ENCODE measurements at places on chromosomes 6 and 20.

GRCh38 chr20:9663423-9663822 lies 149.0 kb downstream of the LAMP5 start:
- ATAC-seq: no peak

GRCh38 chr6:158391276-158391675 lies 79.0 kb downstream of the TULP4 start:
- no peak for ATAC-seq

DNA sequence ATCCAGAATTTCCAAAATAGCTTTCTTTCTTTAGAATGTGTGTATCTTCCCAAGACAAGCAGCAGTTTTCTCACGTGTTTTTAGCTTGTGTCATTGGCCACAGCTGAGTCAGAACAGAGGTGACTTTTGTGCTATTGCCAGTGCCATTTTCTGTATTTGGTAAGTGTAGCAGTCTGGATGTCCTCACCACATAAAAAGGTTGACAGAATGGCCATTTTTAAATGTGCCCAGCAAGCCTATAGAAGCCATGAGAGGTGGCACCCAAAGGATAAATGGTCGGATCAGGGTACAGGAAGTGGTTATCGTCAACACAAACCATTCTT lies 269.5 kb upstream of the HSF2 start:
- no peak for ATAC-seq

DNA sequence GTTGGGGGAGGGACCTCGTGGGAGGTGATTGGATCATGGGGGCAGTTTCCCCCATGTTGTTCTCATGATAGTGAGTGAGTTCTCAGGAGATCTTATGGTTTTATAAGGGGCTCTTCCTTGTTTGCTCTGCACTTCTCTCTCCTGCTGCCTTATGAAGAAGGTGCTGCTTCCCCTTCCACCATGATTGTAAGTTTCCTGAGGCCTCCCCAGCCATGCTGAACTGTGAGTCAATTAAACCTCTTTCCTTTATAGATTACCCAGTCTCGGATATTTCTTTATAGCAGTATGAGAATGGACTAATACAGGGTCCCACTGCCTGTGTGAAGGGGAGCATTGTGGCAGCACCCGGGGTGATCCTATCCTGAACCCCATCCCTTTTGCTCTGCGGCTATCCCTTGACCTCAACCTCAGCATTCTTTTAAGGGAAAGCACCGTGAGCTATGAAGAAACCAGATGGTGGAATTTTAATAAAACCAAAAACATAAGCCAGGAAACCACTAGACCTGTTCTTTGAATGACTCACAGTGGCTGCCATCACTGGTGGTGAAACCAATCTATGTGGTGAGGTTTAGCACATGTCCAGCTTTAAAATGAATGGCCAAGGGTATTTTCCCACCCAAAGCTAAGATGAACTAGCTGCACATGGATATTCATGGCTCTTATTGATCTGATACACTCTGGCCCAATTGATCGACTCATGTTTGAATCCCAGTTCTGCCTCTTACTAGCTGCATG lies 62.2 kb downstream of the ZDHHC14 start:
- ATAC-seq: no peak

DNA sequence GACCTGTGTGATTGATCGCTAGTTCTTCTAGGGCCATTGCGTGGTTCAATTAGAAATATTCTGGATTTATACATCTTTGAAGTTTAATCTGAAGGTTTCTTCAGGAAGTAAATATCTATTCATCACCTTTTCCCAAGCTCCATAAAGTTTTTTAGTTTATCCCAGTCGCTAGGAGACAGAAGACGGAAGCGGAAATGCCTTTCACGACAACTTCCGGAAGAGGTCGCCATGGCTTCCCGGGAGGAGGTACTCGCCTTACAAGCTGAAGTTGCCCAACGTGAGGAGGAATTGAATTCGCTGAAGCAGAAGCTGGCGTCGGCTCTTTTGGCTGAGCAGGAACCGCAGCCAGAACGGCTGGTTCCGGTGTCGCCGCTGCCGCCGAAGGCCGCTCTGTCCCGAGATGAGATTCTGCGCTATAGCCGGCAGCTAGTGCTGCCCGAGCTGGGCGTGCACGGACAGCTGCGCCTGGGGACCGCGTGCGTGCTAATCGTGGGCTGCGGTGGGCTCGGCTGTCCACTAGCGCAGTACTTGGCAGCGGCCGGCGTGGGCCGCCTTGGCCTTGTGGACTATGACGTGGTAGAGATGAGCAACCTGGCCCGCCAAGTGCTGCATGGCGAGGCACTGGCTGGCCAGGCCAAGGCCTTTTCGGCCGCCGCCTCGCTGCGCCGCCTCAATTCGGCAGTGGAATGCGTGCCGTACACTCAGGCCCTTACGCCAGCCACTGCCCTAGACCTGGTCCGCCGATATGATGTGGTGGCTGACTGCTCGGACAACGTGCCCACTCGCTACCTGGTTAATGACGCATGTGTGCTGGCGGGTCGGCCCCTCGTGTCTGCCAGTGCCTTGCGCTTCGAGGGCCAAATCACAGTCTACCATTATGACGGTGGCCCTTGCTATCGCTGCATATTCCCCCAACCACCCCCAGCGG lies at the start of gene MOCS3:
Gene MOCS3, plus strand, starts transcription at position 204 of the 928 bp plus-strand sequence. Its CDS starts 25 bp downstream, at position 229.
- ATAC-seq: peak; percentile 83

Data from esophagus mucosa (tissue), 1 donor.